ENCODE measurements at places on chromosomes 5 and 9. TPM values are rescaled to one million over a fixed set of nuclear protein-coding genes. Genes with fewer than 3 reads are reported as not detected.

GLRA1 gene
- total RNA-seq, result not detected

KIAA1958 gene
- 44.6 TPM for total RNA-seq

DMRTA1 gene
- total RNA-seq, result 6.3 TPM

STKLD1 gene
- 2.0 TPM for total RNA-seq

ANKS6 gene
- 41.7 TPM for total RNA-seq

DNA sequence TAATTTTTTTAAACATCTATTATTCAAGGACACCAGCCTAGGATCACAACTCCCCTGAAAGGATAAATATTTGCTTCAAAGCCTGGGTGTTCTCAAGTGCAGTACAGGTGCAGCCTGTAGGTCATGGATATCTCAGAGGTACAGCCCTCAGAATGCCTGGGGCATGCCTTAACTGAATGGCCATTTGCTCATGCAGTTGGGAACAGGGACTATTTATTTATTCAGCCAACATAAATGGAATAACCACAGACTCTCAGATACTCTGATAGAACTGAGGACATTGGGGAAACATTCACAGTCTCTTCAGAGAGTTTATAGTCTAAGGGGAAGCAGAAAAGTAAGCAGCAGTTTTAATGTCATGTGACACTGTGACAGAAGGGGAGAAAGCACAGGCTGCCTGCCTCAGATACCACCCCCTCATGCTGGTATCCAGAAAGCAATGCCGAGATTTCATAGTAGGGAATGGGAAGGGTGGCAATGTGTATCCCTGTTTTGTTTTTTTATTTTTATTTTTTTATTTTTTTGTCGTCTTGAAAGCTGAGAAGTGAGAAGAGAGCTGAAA lies 112.6 kb downstream of the MACIR start:
- H3K36me3 ChIP-seq, result no peaks in the 10 kb centered on the region
- H3K4me1 ChIP-seq, result peaks cover 13% of the 10 kb centered on the region
- no peak overlapping the region for H3K27ac ChIP-seq
- H3K27me3 ChIP-seq, result no peaks in the 10 kb centered on the region

GRCh38 chr5:74762599-74762998 lies 4.3 kb downstream of the GFM2 start:
- no peaks in the 10 kb centered on the region for H3K27me3 ChIP-seq
- peak overlapping the region; percentile 32 for H3K4me3 ChIP-seq
- peaks cover 39% of the 10 kb centered on the region for H3K36me3 ChIP-seq
- peaks cover 14% of the 10 kb centered on the region for H3K4me1 ChIP-seq

DNA sequence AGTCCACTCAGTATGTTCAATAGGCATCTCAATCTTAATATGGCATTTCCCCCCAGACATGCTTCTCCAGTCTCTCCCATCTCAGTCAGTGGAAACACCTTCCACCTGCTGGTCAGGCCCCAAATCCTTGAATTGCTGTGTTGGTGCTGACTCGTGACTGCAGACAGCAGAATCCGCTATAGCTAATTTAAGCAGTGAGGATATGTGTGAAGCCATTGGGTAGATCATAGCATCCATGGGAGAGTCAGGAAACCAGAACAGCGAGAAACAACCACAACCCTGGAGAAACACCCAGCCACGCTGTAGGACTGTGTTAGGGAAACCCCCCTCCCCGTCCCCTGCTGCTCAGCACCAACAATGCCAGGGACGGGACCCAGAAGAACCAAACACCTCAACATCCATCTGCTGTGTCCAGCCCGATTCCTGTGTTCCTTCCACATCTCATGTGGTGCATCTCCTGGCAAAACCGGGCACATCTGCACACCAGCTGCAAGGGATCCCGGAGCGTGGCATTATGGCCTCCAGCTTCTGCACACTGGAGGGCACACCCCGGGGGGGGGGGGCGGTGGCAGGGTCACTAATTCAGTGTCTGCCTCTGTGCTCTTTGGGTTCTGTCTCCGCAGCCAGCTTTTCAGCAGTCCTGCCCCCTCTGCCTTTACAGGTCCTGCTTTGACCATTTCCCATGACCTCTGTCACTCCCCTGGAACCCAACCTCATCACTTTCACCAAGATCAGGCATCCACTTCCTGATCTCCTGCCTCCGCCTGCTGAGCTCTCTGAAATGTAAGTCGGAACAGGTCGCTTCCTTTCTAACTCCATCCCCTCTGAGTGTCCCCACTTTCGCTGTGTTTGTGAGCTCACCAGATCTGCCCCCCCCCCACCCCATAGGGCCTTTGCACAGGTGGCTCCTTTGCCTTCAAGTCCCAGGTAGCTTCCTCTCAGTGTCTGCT lies 2.4 kb upstream of the PLEKHG4B start:
- H3K4me3 ChIP-seq, result no peak overlapping the region
- no peaks in the 10 kb centered on the region for H3K36me3 ChIP-seq
- H3K4me1 ChIP-seq, result no peaks in the 10 kb centered on the region
- DNase-seq, result no peak
- H3K27ac ChIP-seq, result no peak overlapping the region

DNA sequence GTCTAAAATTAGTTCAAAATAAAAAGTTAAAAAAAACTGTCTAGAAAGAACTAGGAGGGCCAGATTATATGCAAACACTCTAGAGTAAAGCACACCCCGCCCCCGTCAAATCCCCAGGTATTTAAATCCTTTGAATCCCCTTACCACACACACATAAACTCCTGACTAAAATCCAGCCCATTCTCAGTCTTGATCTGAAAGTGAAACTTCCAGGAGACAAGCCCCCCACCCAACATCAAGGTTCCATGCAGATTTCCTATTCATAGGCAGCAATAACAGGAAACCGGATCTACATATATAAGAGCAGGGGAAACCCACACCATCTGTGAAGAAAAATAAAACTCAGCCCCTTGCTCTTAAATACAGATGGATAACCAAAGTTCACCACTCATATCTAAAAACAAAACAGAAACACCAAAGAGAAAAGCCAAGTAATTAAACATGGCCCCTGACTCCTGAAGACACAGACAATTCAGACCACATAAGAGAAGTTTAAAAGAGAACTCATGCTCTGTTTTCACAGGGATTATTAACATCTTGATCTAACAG lies 42.3 kb downstream of the MARCHF3 start:
- H3K36me3 ChIP-seq, result no peaks in the 10 kb centered on the region
- no peaks in the 10 kb centered on the region for H3K27me3 ChIP-seq
- DNase-seq, result no peak

DNA sequence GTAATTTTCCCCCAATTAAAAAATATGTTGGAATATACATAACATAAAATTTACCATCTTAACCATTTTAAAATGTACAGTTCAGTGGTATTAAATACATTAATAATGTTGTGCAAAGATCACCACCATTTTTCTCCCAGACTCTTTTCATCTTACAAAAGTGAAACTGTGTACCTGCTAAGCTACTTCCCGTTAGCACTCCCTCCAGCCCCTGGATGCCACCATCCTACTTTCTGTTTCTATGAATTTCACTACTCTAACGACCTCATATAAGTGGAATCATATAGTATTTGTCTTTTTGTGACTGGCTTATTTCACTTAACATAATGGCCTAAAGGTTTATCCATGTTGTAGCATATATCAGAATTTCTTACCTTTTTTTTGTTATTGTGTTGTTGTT lies 112.9 kb downstream of the HSPA4 start:
- no peaks in the 10 kb centered on the region for H3K27me3 ChIP-seq
- no peak overlapping the region for H3K4me3 ChIP-seq
- no peak overlapping the region for H3K27ac ChIP-seq
- DNase-seq, result no peak

- H3K36me3 ChIP-seq, result no peaks in the 10 kb centered on the region
- no peak overlapping the region for H3K27ac ChIP-seq
- H3K4me1 ChIP-seq, result no peaks in the 10 kb centered on the region
- no peak for DNase-seq
Measured at GRCh38 chr5:143267186-143267585, 136.3 kb downstream of the NR3C1 start.

DNA sequence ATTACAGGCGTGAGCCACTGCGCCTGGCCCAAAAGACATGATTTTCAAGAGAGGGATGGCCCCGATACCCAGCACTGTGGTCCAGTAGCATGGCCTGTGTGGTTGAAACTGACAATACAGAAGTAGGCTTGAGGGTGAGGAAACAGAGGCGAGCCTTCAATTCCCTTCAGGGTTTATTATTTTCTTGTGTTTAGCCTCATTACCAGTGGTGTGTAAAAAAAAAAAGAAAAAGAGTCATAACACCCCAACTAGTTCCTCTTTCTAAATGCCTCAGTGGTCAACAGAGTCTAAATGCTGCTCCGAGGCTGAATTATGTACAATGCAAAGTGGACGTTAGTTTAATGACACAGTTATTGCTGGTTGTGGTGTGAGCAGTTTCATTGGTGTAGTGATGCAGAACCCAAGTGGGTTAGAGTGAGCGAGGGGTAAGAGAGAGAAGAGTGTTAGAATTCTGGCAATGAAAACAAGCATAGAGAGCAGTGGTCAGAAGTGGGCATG lies 58.8 kb downstream of the SNX30 start:
- H3K27ac ChIP-seq, result no peak overlapping the region
- no peak for DNase-seq
- no peaks in the 10 kb centered on the region for H3K4me1 ChIP-seq
- peaks cover 6% of the 10 kb centered on the region for H3K36me3 ChIP-seq
- no peaks in the 10 kb centered on the region for H3K27me3 ChIP-seq

GRCh38 chr9:27408482-27408881 lies 111.5 kb upstream of the EQTN start:
- no peak overlapping the region for H3K27ac ChIP-seq
- no peaks in the 10 kb centered on the region for H3K4me1 ChIP-seq
- H3K36me3 ChIP-seq, result no peaks in the 10 kb centered on the region
- DNase-seq, result peak; percentile 62
- no peak overlapping the region for H3K4me3 ChIP-seq
- H3K27me3 ChIP-seq, result no peaks in the 10 kb centered on the region

DNA sequence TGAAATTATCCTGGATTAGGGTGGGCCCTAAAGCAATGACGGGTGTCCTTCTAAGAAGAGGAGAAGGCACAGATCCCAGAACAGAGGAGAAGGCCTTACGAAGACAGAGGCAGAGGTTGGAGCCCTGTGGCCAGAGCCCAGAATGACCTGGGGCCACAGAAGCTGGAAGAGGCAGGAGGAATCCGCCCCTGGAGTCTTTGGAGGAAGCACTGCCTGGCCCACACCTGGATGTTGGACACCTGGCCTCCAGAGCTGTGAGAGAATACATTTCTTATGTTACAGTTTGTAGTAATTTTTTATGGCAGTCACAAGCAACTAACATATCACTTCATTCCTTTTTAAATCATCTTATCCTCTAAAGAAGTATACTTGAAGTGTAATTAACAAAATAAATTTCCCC lies 8.5 kb downstream of the MRPL36 start:
- no peaks in the 10 kb centered on the region for H3K27me3 ChIP-seq
- H3K4me3 ChIP-seq, result no peak overlapping the region
- no peak overlapping the region for H3K27ac ChIP-seq
- no peak for DNase-seq
- no peaks in the 10 kb centered on the region for H3K36me3 ChIP-seq
- H3K4me1 ChIP-seq, result no peaks in the 10 kb centered on the region

GRCh38 chr9:26142201-26142600 lies 464.0 kb upstream of the TUSC1 start:
- H3K27me3 ChIP-seq, result no peaks in the 10 kb centered on the region
- no peak overlapping the region for H3K27ac ChIP-seq
- no peaks in the 10 kb centered on the region for H3K4me1 ChIP-seq
- H3K4me3 ChIP-seq, result no peak overlapping the region
- DNase-seq, result no peak

DNA sequence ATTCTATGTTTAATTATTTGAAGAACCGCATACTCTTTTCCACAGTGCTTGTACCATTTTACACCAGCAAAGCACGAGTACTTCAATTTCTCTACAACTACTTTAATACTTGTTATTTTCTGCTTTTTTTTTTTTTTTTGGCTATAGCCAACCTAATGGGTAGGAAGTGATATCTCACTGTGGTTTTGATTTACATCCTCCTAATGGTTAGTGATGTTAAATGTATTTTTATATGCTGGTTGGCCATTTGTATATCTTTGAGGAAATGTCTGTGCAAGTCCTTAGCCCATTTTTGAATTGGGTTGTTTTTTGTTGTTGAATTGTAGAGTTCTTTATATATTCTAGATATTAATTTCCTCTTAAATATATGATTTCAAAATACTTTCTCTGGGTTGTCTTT lies 22.6 kb downstream of the OGN start:
- no peak for DNase-seq
- H3K36me3 ChIP-seq, result no peaks in the 10 kb centered on the region
- no peak overlapping the region for H3K4me3 ChIP-seq
- H3K4me1 ChIP-seq, result peaks cover 7% of the 10 kb centered on the region
- no peak overlapping the region for H3K27ac ChIP-seq

GRCh38 chr5:173680660-173681242 lies 64.3 kb upstream of the BOD1 start:
- no peak overlapping the region for H3K4me3 ChIP-seq
- no peaks in the 10 kb centered on the region for H3K4me1 ChIP-seq
- DNase-seq, result no peak
- no peak overlapping the region for H3K27ac ChIP-seq
- no peaks in the 10 kb centered on the region for H3K36me3 ChIP-seq

DNA sequence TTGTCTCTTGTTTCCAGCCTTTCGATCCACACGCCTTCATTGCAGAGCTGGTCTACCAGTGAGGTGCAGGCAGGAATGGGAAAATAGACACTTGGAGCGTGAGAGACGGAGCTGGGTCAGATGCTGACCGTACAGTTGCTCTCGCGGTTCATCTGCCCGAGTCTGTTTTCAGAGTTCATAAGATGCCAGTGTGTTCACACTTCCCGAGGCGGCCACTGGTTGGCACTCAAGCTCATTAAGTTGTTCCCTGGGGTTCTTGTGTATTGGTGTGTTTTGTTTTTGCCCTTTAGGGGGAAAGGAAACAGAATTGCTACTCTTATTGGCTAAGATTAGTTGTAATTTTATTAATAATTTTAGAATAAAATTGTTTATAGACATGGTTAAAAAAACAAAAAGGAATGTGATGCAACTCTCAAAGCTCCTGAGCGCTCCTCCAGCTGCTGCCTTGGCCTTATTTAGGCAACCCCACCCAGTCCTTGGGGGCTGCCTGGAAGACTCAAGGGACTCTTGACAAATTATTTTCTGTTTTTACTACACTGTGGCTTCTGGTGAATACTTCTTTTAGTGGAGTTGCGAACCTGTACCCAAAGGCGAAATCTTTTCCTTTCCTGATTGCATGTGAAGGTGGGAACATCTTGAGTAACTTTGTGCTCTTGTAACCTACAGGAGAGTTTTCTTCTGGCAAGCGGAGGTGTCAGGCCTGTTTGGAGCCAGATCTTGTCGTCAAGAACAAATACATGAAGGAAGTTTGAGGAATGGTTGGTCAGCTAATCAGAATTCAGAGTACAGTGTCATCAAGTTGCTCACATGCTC lies 146.1 kb downstream of the MAST4 start:
- no peaks in the 10 kb centered on the region for H3K4me1 ChIP-seq
- no peaks in the 10 kb centered on the region for H3K27me3 ChIP-seq
- H3K36me3 ChIP-seq, result no peaks in the 10 kb centered on the region
- no peak overlapping the region for H3K4me3 ChIP-seq
- DNase-seq, result peak; percentile 63

- no peaks in the 10 kb centered on the region for H3K36me3 ChIP-seq
- no peak for DNase-seq
- H3K4me3 ChIP-seq, result no peak overlapping the region
- no peaks in the 10 kb centered on the region for H3K4me1 ChIP-seq
- H3K27me3 ChIP-seq, result no peaks in the 10 kb centered on the region
- no peak overlapping the region for H3K27ac ChIP-seq
Measured at GRCh38 chr5:40141896-40142295, 537.8 kb upstream of the PTGER4 start.

- H3K4me1 ChIP-seq, result no peaks in the 10 kb centered on the region
- no peak for DNase-seq
- H3K36me3 ChIP-seq, result peaks cover 33% of the 10 kb centered on the region
- no peak overlapping the region for H3K27ac ChIP-seq
- no peaks in the 10 kb centered on the region for H3K27me3 ChIP-seq
Measured at GRCh38 chr5:60916646-60917045, 28.2 kb downstream of the ERCC8 start.

Measured in endodermal cell (in vitro differentiated cells).